ENCODE measurements at places on chromosomes 5 and 9. TPM values are rescaled to one million over a fixed set of nuclear protein-coding genes. Genes with fewer than 3 reads are reported as not detected.

Gene WWC1
- 88.4 TPM for polyA plus RNA-seq

Gene SHB
- polyA plus RNA-seq, result 19.1 TPM

DNA sequence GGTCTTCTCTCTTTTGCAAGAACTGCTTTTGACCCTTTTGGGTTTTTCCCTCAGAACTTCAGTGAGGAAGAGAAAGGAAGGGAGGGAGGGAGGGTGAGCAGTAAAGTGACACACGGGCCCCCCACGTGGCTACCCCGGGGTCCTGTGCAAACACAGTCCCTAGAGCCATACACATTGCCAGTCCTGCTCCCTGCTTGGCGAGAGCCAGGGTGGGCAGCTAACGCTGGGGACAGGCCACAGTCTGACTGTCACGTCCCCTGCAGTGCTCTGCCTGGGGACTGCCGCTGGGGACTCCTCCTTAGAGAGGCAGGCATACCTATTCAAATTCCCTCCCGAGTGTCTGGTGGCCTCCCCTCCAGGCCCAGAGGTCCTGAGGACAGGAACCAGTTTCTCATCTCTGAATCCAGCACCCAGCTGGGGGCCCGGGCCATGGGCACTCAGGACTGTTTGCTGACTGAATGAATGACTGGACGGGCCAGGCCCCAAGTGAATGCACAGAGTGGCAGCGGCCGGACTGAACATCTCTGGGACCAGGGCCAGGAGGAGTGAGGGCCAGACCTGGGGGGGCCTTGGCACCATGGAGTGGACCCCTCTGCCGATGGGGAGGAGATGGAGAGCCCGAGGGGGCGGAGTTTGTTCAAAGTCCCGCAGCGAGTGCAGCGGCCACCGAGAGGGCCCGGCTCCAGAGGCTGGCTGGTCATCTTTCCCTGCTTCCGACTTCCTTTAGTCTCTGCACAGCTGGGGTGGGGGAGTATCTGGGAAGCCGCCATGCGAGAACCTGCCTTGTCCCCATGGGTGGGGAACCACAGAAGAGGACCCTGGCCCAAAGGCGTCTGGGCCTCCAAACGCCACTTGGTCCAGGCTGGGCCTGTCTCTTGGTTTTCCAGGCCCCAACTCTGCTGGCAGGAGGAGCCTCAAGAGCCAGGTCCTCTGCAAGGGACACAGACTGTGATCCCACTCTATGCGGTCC, 5.8 kb downstream of the CCDC187 start:
- DNase-seq, result no peak

- no peak for DNase-seq
Measured at GRCh38 chr9:75892216-75892911, 1.9 kb downstream of the PCSK5 start.
